NCI-H1048 (cell line): ENCODE measurements at places on chromosomes 7 and 10.
A peak's percentile ranks its signal among the peaks of the same experiment; 100 is the strongest.

GRCh38 chr10:68406111-68406814, 814 bp downstream of the RUFY2 start:
- DNase-seq: peak; percentile 43

DNA sequence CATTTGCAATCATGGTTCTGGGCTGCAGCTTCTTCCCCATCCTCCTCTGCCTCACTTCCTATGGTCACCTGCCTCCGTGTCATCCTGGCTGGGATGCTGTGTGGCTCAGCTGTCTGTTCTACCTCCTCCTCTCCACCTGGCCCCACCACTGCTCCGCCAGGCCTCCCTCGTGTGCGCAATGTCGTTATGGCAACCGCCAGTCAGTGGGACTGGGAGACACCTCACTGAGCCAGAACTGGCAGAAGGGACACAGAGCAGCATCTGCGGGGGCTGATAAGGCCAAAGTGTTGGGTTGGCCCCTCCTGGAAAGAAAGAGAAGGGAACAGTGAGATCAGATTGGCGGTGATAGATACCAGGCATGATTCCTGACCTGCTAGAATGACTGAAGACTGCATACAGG, 527.5 kb downstream of the INHBA start:
- no peak for DNase-seq

DNA sequence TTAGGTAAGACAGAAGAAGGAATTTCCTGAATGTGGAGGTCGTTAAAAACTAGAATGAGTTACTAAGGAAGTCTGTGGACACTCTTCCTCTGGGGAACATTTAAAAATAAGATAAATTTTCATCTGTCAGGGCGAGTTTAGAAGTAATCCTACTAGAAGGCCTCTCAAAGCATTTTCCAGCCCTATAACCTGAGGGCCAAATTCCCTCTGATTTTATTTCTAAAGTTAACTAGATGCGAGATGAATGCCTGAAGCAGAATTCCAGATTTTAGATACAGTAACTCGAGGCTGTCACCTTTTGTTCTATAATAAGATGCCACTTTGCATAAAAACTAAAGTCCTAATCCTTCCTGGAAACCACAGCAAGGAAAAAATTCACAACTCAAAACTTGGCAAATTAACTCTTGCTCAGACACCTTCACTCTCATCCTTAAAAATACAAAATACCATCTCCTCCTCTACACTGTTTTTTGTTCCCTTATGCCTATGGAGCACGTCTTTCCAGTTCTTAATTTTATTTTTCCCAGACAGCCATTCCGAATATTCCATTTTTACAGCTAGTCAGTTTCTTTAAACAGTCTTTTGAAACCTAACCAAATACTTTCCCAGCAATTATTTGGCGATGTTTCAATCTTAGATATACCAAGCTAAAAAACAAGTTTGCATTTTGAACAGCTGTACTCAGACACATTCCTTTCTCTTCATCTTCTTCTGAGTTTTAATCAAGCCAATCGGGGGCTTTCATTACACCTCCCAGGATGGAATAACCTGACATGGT, 420.7 kb upstream of the NFE2L3 start:
- DNase-seq: peak; percentile 38

- no peak for DNase-seq
These were observed 1159.0 kb downstream of the TYW1 start for GRCh38 chr7:68155676-68156075.

- DNase-seq: peak; percentile 7
These were observed 22.7 kb downstream of the NYAP1 start for GRCh38 chr7:100506356-100506923.

- no peak for DNase-seq
These were observed 4.7 kb downstream of the MUC12 start for GRCh38 chr7:100974021-100974420.
